ENCODE measurements at places on chromosomes 5 and 9.

DNA sequence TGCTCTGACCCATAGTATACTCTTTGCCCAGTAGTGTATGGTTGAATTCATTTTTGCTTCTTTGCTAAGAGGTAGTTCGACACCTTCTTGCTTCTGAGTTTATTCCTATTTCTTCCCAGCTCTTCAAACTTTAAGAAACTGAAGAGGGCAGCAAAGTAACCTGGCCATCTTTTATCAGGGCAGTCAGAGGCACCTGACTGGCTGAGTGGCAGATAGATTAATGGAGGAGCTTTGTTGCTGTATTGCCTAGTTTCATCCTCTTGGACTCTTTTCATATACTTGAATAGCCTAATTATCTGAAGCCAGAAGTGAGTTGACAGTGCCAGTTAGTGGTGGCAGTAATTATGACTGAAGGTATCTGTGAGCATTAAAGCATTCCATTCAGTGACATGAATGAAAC, 82.5 kb downstream of the UHRF2 start:
- no peak for ATAC-seq

- ATAC-seq: peak; percentile 12
Observed at GRCh38 chr9:136204145-136204805, 653 bp downstream of the LHX3 start.

DNA sequence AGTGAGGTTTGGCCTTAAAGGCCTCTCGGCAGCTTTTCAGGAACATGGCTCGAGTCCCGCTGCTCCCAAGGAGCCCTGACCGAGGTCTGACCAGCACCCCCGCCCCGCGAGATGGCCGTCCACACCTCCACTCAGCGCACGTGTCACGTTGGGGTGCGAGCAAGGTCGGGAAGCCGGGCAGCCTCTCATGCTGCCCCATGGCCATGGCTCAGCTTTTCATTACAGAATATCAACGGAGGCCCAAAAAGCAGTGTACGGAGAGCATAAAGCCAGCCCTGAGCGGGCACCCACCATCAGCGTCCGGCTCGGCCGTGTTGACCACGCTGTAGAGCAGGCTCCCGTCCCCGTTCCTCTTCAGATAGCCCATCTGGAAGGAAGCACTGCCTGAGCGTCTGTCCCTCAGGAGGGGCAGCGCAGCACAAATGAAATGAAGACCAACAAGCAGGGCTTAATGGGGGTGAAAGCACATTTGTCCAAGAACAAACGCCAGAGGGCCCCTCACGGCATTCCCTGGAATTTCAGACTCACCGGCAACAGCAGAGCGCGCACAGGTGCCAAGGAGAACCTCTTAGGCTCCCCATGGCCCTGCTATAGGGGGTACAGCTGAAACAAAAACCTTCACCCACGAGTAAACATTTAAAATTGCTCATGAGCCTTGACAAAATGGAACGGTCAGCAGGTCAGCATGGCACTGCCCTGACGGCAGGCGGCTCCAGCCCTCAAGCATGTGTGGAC, 11.6 kb downstream of the BRD9 start:
- no peak for ATAC-seq

GRCh38 chr9:114055061-114055460, 23.0 kb downstream of the AMBP start:
- no peak for ATAC-seq

GRCh38 chr5:119344231-119344630, 11.6 kb upstream of the TNFAIP8 start:
- peak; percentile 2 for ATAC-seq

DNA sequence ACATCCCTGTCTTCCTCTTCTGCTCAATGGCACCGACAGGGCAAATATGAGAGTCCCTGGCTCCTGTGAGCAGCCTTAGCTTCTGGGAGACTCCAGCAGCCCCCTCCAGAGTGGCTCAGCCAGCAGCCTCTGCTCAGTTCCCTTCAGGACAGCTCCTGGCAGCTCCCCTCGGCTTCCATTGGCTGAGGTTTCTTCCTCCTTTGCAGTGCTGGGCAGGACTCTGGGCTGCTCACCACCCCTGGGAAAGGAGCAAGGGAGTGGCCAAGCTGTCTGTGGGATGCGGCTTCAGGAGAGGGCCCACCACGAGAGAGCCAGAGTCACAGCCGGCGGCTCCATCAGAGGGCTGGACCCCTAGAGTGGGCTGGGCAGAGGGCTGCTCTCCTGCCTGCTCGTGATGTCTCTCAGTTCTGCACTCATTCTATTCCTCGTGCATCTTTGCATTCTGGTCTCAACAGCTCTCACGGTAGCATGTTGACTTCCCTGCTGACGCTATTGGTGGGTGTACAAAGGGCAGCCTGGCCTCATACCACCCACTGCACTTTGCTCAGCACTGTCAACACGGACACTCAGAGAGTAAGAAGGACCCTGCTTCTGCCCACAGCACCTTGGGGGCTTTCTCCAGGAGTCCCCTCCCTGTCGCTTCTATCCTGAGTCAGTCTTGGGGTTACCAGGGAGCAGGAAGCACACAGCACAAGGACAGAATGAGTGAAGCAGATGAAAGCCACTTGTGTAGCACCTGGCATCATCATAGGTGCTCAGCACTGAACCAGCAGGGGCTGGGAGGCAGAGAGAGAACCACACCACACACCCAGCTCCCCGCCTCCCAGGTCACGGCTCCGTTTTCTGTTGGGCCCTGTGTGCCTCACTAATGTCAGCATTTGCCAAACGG, 80.9 kb upstream of the ALDH1B1 start:
- no peak for ATAC-seq

- no peak for ATAC-seq
Observed at GRCh38 chr5:135546101-135546500, 10.3 kb upstream of the NEUROG1 start.

- ATAC-seq: peak; percentile 58
Observed at GRCh38 chr5:10583663-10584572, 20.0 kb downstream of the ANKRD33B start.

DNA sequence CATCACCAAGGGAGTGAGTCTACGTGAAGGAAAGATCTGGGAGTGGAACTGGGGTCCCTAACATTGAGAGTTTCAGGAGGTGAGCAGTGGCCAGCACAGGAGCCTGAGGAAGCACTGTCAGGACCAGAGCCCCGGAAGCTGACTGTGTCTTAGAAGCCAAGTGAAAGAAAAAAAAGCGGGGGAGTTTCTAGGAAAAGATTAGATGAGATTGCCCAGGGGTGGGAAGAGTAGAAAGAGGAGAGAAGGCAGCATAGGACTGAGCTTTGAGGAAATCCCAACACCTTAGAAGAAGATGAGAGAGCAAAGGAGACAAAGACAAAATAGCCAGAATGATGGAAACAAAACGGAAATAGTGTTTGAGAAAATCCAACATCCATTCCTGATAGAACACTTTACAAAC, 37.0 kb upstream of the LRRTM2 start:
- no peak for ATAC-seq

GRCh38 chr5:128334010-128334716, 203.9 kb downstream of the FBN2 start:
- no peak for ATAC-seq

DNA sequence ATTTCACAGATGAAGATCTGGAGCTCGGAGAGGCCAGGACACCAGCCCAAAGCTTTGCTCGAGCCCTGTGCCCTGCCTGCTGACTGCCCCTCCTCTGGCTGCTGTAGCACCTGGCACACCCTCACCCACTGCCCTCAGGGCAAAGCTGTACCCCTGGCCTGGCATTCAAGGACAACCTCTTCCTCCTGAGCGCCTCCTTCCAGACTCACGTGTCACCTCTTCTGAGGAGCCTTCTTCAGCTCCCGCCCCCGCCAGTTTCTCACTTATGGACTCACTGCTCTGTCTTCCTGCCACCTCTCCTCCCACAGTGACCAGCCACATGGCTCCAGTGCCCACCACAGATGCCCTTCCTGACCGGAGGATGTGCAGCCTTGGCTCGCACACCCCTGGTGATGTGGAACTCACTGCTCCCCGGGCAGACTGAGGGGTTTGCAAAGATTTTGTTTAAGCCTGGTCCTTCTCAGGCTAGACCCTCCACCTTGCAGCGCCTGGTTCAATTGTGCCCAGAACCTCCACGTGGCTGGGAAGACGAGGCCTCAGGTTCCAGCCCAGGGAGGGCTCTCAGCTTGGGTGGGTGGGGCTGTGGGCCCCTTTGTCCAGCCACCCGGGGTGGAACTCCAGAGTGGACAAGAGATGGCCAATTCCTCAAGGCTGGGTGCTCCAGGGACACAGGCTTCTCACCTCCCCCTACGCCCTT, 46.6 kb upstream of the PHYKPL start:
- ATAC-seq: no peak

DNA sequence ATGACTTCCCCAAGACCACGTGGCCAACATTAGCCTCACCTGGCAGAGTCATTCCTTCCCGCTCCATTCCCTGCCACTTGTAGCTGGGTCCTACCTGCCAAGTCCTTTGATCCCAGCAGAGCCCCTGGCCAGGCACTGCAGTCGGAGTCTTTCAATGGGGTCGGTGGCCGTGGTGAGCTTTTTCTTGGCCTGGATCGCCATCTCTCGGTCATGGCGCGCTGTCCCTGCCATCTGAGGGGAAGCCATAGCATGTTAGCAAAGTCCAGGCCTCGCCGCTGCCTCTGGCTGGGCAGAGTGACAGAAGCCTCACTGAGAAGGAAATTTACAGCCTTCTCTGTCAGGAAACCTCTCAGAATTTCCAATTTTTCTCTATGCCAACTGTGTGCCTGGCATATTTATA, 17.5 kb downstream of the CAPSL start:
- ATAC-seq: no peak

- ATAC-seq: no peak
Observed at GRCh38 chr9:92971121-92971520, 23.8 kb downstream of the FGD3 start.

DNA sequence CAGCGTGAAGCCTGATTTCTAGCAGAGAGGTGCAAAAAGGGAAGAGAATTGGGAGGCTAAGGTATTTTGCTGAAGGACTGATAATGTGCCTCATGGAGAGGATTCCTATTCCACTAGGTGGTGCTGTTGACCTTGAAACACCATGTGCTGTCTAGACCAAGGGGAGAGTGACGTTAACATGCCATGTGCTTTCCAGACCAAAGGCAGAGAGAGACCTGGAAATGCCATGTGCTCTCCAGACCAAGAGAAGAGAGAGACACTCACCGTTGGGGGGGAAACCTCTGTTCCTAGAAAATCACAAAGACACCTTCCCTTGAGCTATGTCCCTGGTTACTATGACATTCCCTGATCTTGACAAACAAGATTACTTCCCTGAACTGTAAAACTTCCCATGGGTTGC, 286.0 kb upstream of the TUSC1 start:
- ATAC-seq: no peak

GRCh38 chr5:60295423-60295822, 401.9 kb upstream of the PDE4D start:
- ATAC-seq: no peak

DNA sequence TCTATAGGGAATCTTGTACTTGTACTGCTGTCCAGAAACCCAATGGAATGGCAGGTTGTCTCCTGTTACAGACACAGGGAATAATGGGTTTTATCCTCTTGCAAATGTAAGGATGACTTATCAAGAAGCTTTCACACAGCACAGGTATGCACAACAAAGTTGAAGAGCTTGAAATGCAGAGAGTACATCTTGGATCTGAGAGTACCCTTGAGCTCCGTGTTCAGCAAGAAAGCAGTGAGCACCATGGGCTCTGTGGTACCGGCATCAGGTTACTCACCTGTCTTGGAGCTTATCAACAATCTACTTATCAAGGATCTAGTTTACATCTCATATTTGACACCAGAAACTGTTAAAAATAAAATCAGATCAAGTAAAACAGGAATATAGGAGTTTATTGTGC, 22.0 kb upstream of the EMB start:
- ATAC-seq: no peak

DNA sequence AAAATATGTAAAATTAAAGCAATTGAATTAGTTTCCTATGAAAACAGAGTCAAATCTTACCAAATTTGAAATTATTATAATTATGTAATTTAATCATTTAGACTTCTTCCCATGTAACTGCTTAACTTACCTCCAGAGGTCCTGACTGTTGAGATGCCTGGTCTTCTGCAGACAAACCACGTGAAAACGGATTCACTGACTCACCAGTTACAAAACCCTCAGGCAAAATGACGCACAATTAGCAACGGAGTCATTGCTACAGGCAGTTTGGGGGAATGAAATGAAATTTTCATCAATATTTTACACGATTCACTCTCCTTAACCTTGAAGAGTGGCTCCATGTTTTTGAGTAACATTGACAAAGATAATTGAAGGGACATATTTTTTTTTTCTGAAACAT, 460.8 kb downstream of the MTRR start:
- no peak for ATAC-seq

- peak; percentile 81 for ATAC-seq
Observed at GRCh38 chr5:14816999-14817761, 54.4 kb downstream of the ANKH start.

Data from activated CD4-positive, CD25-positive, alpha-beta regulatory T cell treated with anti-CD3 and anti-CD28 coated beads, Interleukin-2, amount 50 U/mL, for 24 hours (primary cell).